ENCODE measurements at places on chromosomes 7 and 10.

- DNase-seq, result no peak
These were observed 5.4 kb downstream of the PTCD1 start for GRCh38 chr7:99433158-99433557.

DNA sequence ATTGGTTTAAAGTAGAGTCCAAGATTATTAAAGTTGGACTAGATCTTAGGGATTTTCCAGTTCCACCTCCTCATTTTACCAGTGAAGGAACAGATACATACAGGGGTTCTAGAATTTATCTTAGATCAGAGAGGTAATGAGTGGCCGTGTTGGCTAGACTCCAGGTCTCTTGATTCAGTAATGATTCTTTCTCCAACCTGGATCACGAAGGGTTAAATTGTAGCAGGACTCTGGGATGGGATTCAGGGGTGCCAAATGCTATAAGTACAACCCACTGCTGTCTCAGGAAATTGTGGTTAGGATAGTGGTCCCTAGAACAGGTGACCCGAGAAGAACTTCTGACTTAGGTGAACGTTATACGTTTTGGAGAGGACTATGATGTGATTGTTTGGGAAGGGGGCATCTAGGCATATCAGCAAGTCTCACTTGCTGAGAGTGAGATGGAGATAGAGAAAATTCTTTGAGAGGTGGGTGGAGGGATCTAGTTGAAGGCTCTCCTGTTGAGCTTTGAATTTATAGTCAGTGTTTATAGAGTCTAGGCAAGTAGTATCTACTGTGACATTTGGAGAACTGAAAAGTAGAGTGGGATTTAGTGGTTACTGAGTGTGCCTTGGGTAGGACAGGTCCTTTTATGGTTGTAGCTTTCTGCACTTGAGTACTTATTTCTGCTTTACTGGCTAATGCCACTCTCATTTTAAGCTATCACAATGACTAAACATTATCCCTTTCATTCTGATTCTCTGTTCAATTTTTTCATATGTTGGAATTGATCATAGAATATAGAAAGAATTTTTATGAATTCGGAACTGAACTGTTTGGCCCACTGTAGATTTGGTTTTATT is 58.3 kb downstream of the ST7 start:
- no peak for DNase-seq

- no peak for DNase-seq
These were observed 36.9 kb downstream of the FRMPD2 start for GRCh38 chr10:48237259-48238250.

GRCh38 chr7:7966141-7966734 is 2.4 kb upstream of the GLCCI1 start:
- no peak for DNase-seq

DNA sequence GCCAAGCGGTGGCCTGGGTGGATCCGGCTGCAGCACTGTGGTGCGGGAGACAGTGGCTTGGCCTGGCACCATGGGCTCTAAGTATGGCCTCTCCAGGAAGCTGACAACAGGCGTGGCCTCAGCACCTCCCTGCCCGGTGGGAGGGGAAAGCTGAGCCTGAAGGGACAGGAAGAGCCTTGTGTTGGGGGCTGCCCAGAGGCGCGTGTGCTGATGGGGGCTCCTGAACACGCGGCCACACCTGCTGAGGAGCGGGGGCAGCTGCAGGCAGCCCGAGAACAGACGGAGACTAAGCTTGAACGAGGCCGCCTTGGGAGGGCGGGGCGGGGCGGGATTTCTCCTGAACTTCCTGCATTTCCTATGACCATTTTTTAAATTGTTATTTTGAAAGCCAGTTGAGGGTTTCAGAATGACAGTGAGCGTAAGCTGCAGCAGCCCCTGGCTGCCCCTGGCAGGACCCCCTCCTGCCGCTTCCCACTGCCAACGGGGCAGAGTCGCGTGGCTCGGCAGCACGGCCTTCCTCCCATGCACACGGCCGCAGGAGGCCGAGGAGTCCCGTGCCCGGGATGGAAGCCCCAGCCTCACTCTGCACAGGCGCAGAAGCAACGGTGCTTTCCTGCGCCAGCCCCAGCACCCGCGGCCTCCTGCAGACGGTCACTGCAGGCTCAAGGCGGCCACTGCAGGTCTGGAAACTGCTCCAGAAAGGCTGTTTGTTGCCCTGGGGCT is 43.2 kb downstream of the DPYSL4 start:
- peak; percentile 20 for DNase-seq

DNA sequence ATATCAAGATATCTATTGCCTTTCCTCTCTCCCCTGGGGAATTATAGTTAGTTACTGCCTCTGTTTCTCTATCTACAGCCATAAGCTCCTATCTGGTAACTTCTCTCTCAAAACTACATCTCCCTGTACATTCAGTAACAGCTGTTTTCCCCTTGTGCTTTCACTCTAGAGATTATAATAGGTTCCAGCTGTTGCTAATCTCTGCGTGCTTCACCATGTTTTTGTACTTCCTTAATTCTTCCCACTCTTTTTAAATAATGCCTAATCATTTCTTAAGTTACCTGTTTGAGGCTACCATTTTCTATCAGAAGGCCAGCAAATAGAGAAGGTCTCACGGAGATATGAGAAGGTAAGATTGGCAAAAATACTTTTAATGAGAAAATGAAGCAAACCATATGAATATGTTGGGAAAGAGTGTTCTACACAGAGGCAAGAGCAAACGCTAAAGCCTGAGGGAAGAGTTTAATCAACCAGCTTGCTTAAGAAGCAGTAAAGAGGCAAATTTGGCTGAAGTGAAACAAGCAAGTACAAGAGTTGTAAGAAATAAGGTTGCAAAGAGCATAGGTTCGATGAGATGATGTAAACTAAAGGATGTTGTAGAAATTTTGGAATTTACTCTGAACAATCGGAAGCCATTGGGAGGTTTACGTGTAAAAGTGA is 101.9 kb upstream of the HGF start:
- DNase-seq, result no peak

GRCh38 chr10:78893217-78893616 is 175.5 kb upstream of the ZMIZ1 start:
- no peak for DNase-seq

- DNase-seq, result no peak
These were observed 42.7 kb upstream of the PPP2R2D start for GRCh38 chr10:131858118-131858515.
